ENCODE measurements at places on chromosomes 11 and 22. TPM values are rescaled to one million over a fixed set of nuclear protein-coding genes. Genes with fewer than 3 reads are reported as not detected.

GRCh38 chr11:94066901-94067429, 45.8 kb downstream of the HEPHL1 start:
- no peak for DNase-seq
- no peak overlapping the region for H3K27ac ChIP-seq
- H3K36me3 ChIP-seq: no peaks in the 10 kb centered on the region
- no peaks in the 10 kb centered on the region for H3K27me3 ChIP-seq
- H3K4me3 ChIP-seq: no peak overlapping the region
- no peaks in the 10 kb centered on the region for H3K4me1 ChIP-seq

DNA sequence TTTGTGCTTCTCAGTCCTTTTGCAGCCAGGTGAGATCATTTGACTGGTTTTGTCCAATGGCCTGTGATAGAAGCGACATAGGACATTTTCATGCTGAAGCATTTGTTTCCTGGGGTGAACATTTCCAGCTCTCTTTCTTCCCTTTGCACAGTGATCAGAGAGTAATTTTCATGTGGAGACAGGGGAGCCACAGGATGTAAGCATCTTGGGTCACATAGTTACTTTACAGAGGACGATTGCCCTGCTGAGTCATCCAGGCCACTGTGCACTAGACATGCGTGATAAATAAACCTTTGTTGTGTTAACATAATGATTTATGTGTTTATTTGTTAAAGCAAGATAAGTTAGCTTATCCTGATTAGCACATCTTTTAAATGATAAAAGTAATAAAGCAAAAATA, 263.5 kb upstream of the CCDC179 start:
- no peaks in the 10 kb centered on the region for H3K27me3 ChIP-seq
- no peak overlapping the region for H3K27ac ChIP-seq
- no peak overlapping the region for H3K4me3 ChIP-seq

GRCh38 chr22:17726006-17726927, 48.0 kb downstream of the BID start:
- peaks cover 7% of the 10 kb centered on the region for H3K4me1 ChIP-seq
- no peaks in the 10 kb centered on the region for H3K27me3 ChIP-seq
- DNase-seq: no peak
- H3K4me3 ChIP-seq: no peak overlapping the region
- no peak overlapping the region for H3K27ac ChIP-seq

DNA sequence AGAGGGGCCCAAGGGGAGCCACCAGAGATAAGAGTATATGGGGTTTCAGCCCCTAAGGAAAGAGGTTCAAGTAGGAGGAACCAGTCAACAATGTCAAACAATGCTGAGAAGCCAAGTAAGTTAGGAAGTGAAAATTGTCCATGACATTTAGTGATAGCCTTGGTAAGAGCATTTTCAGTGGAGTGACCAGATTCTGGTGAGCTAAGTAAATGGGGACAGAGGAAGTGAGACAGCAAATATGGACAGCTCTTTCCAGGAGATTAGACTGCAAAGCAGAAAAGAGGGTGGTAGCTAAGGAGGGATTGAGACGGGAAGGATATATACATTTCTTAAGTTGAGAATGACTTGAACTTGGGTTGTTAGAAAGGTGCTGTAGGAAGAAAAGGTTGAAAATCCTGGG, 22.9 kb downstream of the POLD3 start:
- no peak overlapping the region for H3K4me3 ChIP-seq
- H3K27ac ChIP-seq: no peak overlapping the region
- H3K4me1 ChIP-seq: no peaks in the 10 kb centered on the region
- no peaks in the 10 kb centered on the region for H3K27me3 ChIP-seq
- DNase-seq: no peak

DNA sequence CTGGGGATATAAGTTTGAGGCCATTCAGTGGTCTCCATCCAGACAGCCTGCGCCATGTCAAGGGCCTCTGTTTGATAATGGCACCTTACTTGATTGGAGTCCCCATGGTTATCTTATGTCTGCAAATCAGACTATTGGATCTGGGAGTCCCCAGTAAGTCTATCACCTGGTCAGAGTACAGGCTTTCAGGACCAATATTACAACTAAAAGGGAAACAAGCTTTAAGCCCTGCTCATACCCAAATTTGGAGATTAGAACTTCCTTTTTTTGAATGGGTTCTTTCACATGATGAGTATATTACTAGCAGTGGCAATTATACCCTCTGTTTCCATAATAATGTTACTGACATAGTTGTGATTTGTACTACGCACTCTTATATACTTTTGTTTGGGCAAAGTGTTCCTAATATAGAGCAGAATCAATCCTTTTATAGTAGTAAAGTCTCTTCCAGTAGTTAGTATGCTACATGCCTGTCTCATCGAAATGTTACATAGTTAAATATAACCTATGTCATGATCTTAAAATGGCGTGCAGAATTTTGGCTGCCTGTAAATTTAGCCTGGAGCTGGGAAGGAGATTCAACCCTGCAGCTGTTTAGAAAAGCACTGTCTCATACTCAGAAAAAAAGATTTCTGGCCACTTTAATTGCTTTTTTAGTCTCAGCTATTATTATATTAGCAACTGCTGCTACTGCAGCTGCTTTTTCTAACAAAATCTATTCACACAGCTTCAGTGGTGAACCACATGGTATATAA, 4.9 kb downstream of the MS4A15 start:
- no peaks in the 10 kb centered on the region for H3K27me3 ChIP-seq
- H3K36me3 ChIP-seq: no peaks in the 10 kb centered on the region
- no peak overlapping the region for H3K4me3 ChIP-seq

EHF gene
- 0.58 TPM for total RNA-seq

TMA7B gene
- total RNA-seq: 2.0 TPM

ATP5MG gene
- 280 TPM for total RNA-seq

OR52D1 gene
- total RNA-seq: not detected

NFAM1 gene
- total RNA-seq: 0.31 TPM

VPREB1 gene
- total RNA-seq: not detected
